Right lobe of liver (tissue), 6 donors: ENCODE measurements at places on chromosomes 5 and 9.
A peak's percentile ranks its signal among the peaks of the same experiment; 100 is the strongest.

- no peak for DNase-seq
These were observed 127.3 kb upstream of the BOD1 start for GRCh38 chr5:173743641-173744343.

- no peak for DNase-seq
These were observed 57.3 kb downstream of the MED10 start for GRCh38 chr5:6321078-6321477.

DNA sequence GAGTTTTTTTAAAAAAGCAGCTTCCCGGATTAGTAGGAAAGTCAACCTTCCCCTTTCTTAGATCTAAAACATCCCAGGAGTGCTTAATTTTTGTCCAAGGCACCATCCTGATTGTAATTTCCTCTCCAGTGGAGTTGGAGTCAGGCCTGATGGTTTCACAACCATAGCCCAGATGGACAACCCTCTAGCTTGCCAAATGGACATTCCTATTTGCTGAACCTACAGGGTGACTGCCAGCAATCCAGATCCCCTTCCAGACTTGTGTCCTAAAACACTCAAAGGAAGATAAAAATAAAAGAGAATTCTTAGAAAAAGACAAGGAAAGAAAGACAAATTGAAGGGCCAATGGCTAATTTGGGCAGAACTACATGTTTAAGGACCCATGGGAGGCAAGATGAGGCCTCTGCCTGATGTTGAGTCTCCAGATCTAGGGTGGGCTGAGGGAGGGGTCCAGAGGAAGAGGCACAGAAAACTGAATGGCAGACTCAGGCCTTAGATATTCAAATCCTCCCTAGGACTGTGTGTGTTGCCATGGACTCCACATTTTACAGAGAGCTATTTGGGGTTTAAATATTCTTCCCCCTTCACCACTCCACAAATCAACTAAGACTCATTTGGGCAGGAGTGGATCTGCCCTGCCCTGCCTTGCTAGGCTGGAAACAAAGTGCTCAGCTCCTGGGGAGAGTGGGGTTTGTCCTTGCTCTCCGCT, 38.5 kb upstream of the SLC44A1 start:
- DNase-seq = peak; percentile 85

GRCh38 chr5:116650544-116650943, 75.9 kb upstream of the SEMA6A start:
- DNase-seq = no peak

- DNase-seq = no peak
These were observed 111.1 kb upstream of the FBN2 start for GRCh38 chr5:128649192-128649591.

GRCh38 chr5:54696931-54697330, 179.4 kb downstream of the SNX18 start:
- no peak for DNase-seq

GRCh38 chr9:21804331-21804730, 1.9 kb downstream of the MTAP start:
- DNase-seq = no peak

GRCh38 chr9:106620866-106621265, 242.1 kb upstream of the ZNF462 start:
- no peak for DNase-seq

DNA sequence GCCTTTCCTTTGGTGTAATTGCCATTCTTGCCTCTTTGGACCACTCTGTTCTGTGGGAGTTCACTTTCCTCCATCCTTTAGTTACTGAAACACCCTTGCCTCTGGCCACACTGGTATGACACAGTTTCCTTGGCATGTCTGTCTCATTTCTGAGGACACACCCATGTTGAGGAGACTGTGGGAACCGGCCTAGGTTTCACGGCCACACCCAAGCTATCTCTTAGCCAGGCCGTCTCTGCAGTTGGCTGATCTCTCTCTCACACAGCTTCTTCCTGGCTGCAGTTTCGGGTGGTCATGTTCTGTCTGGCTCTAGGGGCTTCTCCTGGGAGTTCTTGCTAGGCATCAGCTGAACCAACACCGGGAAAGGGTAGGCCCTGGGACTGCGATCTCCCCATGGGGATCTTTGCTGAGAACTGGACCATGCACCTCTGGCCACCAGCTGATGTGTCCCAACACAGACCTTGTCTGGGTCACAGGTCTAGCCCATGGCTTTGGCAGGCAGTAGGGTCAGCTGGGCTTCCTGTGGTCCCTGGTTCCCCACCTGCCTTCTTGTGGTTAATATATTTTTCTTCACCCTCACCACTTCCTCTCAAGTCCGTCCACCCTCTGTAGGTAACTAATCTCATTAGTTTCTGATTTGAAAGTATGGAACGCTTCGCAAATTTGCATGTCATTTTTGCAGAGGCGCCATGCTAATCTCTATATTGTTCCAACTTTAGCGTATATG, 24.9 kb downstream of the ARHGEF37 start:
- DNase-seq = no peak

GRCh38 chr5:113181853-113182490, 205.4 kb downstream of the DCP2 start:
- DNase-seq = no peak

GRCh38 chr9:120877276-120878034, 467 bp upstream of the PHF19 start:
- peak; percentile 63 for DNase-seq

- DNase-seq = no peak
These were observed 101.3 kb upstream of the ADRA1B start for GRCh38 chr5:159814805-159815585.

GRCh38 chr9:130041648-130042405, 1.2 kb downstream of the FNBP1 start:
- DNase-seq = peak; percentile 46

DNA sequence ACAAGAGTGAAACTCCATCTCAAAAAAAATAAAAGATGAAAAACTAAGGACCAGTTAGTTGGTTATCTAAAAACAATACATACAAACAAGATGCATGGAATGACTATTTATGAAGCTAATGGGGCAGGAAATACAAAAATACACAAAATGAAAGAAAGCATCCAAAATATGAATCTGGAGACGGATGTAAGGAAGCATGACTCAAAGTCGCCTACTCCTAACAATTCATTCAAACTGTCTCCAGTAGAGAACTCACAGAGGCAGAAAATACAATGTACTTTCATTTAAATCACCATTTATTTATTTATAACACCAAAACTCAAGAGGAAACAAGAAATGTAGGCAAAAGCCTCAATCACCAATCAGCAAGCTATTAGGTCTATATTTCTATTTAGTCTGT, 68.4 kb downstream of the SCAI start:
- no peak for DNase-seq

- no peak for DNase-seq
These were observed 13.6 kb upstream of the CAST start for GRCh38 chr5:96648593-96648992.

- DNase-seq = no peak
These were observed 7.5 kb downstream of the SLC22A5 start for GRCh38 chr5:132376694-132377641.

DNA sequence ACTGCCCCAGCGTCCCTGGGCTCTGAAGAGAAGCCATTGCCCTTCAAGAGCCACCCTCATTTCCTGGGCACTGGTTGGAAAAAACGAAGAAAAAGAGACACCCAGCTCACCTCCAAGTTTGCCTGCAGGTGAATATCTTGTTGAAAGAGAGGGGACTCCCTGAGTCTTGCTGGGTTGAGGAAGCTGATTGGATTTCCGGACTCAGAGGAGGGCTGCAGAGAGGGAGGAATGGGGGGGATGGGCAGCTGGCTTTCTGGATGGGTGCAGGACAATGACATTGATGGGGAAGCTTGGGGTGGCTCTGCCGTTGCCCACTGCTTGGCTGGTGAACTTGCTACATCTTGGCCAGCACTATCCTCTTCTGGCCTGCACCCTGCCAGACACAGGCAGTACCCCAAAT, 31.0 kb upstream of the IER5L start:
- no peak for DNase-seq

- no peak for DNase-seq
These were observed 32.5 kb downstream of the PTCH1 start for GRCh38 chr9:95484225-95484624.

- no peak for DNase-seq
These were observed 473.1 kb downstream of the NR2F1-AS1 start for GRCh38 chr5:93107805-93108520.

- DNase-seq = no peak
These were observed 122.4 kb upstream of the GAS1 start for GRCh38 chr9:87069690-87070089.

GRCh38 chr9:69120380-69121154, 53.5 kb upstream of the TJP2 start:
- DNase-seq = peak; percentile 71

GRCh38 chr9:133645021-133645765, 9.0 kb downstream of the DBH start:
- DNase-seq = no peak

- DNase-seq = no peak
These were observed 28.7 kb downstream of the NDUFA8 start for GRCh38 chr9:122130837-122131236.

DNA sequence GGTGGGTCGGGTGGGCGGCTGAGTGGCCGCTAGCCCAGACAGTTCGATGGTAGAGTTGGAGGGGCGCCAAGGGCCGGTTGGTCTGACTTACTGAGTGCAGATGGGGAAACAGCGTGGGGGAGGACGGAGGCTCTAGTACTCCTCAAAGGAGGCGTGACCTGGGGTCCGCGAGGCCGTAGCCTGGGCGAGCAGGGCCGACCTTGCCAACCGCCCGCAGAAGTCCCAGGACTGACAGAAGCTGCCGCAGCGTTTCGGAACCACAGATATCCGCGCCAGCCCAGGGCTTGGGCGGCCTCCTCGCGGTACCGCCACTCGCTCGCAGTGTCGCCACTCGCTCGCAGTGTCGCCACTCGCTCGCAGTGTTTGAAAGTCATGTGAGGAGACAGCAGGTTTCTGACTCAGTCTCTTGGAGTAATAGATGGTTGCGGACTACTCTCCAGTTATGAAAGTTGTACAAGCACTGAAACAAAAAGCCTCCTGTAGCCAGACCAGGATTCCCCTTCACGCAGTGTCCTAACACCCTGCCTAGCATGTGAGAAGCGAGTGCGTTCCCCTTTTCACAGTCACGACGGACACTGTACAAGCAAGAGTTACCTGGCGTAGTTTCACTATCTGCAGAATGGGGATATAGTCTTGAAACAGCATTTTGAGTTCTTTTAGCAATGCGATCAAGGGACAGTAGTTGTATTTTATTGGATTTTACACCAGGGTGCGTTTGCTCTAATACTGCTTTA, 674 bp downstream of the TMEM38B start:
- DNase-seq = peak; percentile 80

GRCh38 chr5:167710444-167711073, 580.9 kb upstream of the WWC1 start:
- no peak for DNase-seq

GRCh38 chr5:143543358-143544255, 140.1 kb upstream of the NR3C1 start:
- DNase-seq = no peak

DNA sequence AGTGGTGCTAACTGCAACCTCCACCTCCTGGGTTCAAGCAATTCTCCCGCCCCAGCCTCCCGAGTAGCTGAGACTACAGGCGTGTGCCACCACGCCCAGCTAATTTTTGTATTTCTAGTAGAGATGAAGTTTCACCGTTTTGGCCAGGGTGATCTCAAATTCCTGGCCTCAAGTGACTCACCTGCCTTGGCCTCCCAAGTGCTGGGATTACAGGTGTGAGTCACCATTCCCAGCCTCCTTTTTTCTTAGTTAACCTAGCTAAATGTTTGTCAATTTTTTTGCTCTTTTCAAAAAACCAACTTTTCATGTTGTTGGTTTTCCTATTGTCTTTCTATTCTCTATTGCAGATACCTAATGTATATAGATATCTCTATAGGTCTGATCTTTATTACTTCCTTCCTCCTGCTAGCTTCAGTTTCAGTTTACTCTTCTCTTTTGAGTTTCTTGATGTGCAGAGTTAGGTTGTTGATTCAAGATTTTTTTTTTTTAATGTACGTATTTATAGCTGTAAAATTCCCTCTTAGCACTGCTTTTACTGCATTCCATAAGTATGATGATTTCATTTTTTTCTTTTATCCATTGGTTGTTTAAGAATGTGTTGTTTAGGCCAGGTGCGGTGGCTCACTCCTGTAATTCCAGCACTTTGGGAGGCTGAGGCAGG, 32.9 kb downstream of the FGD3 start:
- DNase-seq = no peak

DNA sequence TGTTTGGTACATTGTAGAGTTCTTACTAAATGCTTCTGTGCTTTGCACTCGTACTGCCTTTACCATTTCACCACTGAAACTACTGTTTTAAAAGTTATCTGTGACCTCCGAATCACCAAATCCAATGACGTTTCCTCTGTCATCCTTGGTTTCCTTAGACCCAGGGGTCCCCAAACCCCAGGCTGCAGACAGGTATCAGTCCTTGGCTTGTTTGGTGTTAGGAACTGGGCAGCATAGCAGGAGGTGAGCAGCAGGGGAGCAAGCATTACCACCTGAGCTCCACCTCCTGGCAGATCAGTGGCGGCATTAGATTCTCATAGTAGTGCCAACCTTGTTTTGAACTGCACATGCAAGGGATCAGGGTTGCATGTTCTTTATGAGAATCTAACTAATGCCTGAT, 26.8 kb upstream of the APC start:
- DNase-seq = no peak

DNA sequence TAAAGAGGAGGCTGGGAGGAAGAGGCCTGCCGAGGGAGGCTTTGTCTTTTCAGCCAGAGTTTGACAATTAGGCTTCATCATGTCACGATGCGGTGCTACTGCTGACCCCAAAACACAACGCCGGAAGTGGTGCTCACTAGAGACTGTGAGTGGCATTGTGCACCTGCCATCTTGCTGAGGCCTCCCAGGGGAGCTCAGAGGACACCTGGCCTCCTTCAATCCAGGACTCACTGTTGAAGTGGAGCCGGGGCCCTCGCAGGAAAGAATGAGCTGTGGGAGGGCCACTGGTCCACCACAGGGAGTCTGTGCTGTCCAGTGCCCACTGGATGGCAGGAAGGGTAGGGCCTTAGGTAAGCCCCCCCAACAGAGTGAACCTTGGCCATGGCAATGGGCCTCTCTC, 12.7 kb upstream of the SLC25A48 start:
- no peak for DNase-seq

- DNase-seq = no peak
These were observed 27.1 kb upstream of the SLC6A19 start for GRCh38 chr5:1174122-1174936.

- DNase-seq = no peak
These were observed 12.3 kb downstream of the GAPT start for GRCh38 chr5:58503390-58504046.

DNA sequence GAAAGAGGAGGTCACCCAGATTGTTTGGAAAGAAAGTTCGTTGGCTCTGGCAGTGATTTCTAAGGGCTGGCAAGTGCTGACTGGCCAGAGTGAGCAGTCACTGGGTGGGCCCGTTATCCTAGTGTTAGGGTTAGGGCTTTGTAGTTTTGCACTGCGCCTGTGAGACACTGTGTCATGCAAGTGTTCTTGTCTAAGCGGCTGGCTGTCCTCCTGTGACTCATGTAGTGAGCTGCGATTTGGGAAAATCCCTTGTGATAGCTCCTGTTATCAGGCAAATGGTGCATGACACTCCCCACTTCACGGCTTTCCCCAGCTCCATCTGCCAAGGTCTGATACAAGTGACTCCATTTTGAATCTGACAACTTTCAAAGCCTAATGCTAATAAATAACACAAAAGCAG, 526.0 kb upstream of the ADAMTS16 start:
- no peak for DNase-seq
